ENCODE measurements at places on chromosomes 2 and 18.
A peak's percentile ranks its signal among the peaks of the same experiment; 100 is the strongest.

DNA sequence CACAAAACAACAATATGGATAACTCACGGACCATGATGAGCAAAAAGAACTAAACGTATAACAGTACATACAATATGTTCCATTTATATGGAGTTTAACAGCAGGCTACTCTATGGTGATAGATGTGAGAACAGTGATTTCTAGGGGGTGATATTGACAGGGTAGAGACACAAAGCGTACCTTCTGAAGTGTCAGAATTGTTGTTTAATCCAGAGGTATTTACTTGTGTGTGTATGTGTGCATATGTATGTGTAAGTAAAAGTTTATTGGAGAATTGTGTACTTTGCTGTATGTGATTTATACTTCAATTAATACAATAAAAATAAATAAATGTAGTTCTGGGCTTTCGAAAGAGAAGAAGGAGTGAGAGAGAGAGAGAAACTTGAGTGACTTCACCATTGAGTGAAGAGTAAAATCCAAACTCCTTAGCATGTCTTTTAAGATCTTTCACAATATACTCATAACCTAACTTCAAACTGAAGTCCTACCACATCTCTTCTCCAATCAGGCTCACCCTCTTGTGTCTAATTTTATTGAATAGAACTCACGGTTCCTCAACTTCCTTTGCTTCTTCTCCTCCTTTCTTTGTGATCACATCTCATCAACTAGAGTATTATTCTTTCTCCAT is 126.0 kb upstream of the KLF7 start:
- DNase-seq, result no peak

- no peak for DNase-seq
Measured at GRCh38 chr2:50260886-50261285, 771.0 kb downstream of the NRXN1 start.

DNA sequence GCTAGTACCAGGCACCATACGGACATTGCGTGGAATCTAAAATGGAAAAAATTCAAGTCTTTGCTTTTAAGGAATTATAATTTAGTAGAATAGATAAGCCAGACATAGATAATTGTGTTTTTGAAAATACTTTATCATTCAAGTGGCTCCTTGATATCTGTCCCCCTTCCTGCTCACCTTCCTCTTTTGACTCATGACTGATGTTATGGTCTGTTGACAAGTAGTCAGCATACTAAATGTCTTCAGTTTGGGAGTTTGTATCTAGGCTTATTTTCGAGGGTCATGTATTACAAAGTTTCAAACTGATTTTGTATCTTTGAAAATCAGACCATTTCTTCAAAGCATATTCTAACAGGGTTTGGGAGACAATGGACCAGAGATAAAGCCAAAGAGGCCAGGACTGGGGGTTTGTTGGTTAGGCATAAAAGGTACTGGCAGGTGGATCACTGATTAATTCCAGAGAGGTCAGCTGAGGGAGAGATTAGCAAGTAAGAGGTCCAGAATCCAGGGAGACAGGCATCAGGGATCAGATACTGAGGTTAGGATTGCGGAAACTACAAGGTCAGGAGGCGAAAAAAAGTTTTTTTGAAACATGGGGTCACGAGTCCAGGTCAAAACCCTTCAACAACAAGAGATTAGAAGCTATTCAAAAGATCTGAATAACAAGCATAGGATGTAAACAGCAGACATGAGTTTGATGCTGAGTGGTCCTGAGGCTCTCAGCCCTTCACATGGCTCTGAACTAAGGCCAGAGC is 31.5 kb upstream of the KLHL14 start:
- DNase-seq, result no peak

GRCh38 chr2:138503087-138503442 is 1.5 kb downstream of the SPOPL start:
- DNase-seq, result no peak

GRCh38 chr18:4806331-4806730 is 351.2 kb upstream of the DLGAP1 start:
- DNase-seq, result no peak

- no peak for DNase-seq
Measured at GRCh38 chr2:162091325-162092007, 17.5 kb upstream of the DPP4 start.

- no peak for DNase-seq
Measured at GRCh38 chr2:10447300-10447894, 730 bp downstream of the ODC1 start.

DNA sequence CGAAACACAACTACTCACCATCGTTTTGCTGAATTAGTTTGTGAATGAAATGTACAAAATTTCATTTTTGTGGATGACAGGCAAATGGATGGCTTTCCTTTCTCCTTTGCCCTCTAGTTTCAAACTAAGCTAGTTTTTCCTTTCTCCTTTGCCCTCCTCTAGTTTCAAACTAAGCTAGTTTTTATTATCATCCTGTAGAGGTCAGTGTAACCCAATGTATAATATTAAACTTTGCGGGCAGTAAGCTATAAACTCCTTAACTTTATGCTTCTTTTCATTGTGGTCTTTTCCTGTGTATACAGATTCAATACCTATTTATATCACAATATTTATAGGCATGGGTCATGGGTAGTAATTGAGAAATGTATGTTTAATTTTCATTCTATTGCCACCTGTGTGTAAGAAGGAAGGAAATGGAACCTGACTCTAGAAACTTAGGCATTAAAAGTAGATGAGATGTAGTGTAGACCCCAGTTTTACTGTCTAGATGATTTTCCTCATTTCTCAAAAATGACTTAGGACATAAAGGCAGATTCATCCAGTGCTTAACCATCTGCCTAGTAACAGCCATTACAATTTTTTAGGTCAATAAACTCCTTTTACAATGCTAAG is 58.1 kb downstream of the MAP3K19 start:
- DNase-seq, result peak; percentile 3

DNA sequence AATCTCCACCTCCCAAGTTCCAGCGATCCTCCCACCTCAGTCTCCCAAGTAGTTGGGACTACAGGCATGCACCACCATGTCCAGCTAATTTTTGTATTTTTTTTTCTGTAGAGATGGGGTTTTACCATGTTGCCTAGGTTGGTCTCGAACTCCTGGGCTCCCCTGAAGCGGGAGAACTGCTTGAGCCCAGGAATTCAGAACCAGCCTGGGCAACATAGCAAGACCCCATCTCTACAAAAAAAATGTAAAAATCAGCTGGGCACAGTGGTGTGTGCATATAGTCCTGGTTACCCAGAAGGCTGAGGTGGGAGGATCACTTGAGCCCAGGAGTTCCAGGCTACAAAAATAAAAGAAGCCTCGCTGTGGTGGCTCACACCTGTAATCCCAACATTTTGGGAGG is 12.0 kb upstream of the ZNF532 start:
- no peak for DNase-seq

GRCh38 chr2:203783496-203784203 is 77.2 kb downstream of the CD28 start:
- no peak for DNase-seq

Data from NCI-H1930 (cell line).